ENCODE measurements at places on chromosomes 16 and 17. TPM values are rescaled to one million over a fixed set of nuclear protein-coding genes. Genes with fewer than 3 reads are reported as not detected.

Gene PRR35
- total RNA-seq, result not detected

Gene NPIPA8
- total RNA-seq, result not detected

Gene EIF1
- total RNA-seq, result 2,625 TPM

Gene OR3A3
- total RNA-seq, result not detected

Gene KRT39
- total RNA-seq, result not detected

Gene RNF222
- 0.81 TPM for total RNA-seq

Gene ADAP2
- 2.6 TPM for total RNA-seq

Gene MMP28
- not detected for total RNA-seq

Gene CTF1
- 0.30 TPM for total RNA-seq

Gene CCDC144A
- total RNA-seq, result 21.8 TPM

- no peak for DNase-seq
Observed at GRCh38 chr16:85010446-85010930, 847 bp downstream of the ZDHHC7 start.

DNA sequence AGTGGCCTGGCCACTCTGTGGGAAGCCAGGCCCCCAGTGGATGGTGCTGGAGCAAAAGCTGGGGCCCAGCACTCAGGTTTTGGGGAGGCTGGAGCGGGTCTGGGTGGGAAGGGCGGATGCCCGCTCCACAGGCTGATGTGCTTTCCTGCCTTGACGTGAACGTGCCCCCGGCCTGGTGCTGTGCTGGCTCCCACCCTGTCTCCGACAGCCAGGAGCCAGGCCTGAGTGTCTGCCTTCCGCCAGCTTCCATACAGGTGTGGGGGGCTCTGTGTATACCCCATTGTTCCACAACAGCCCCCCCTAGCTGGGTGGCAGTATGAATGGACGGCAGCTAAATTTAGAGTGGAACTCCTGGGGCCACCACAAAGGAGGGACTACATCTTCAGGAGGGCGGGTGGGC, 20.0 kb downstream of the HIC1 start:
- DNase-seq, result no peak

DNA sequence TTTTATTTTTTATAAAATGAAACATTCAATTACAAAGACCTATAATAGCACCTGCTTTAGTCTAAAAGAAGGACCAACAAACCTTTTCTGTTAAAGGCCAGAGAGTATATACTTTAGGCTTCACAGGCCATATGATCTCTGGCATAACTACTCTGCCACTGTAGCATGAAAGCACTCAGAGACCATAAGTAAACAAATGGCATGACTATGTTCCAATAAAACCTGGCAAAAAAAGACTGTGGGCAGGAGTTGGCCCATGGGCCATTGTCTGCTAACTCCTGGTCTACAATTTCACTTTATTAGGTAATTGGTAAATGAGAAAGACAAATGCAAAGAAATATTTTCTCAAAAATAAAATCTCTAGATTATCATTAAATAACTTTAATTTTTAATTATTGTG, 14.9 kb downstream of the CEP112 start:
- DNase-seq, result no peak

GRCh38 chr16:50627419-50627818, 53.7 kb downstream of the SNX20 start:
- DNase-seq, result peak; percentile 40

- no peak for DNase-seq
Observed at GRCh38 chr17:28763137-28763799, 19.5 kb downstream of the TRAF4 start.

DNA sequence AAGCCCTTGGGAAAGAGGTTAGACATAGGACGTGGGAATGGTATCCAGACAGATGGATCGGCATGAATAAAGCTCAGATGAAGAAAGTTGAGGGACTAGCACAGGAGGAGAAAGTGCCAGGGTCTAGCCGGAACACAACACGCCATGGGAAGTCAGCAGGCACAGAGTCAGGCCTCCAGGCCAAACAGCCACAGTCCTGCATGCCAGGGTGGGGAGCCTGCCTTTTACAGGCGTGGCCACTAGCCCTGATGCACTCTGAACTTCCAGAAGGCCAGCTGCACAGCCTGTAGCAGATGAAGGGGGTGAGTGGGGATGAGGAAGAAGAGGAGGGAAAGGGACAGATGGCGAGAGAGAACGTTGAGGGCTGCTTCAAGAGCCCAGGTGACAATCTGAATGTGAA, 5.2 kb downstream of the B9D1 start:
- DNase-seq, result no peak

- no peak for DNase-seq
Observed at GRCh38 chr17:43324205-43324893, 74.4 kb upstream of the ARL4D start.

DNA sequence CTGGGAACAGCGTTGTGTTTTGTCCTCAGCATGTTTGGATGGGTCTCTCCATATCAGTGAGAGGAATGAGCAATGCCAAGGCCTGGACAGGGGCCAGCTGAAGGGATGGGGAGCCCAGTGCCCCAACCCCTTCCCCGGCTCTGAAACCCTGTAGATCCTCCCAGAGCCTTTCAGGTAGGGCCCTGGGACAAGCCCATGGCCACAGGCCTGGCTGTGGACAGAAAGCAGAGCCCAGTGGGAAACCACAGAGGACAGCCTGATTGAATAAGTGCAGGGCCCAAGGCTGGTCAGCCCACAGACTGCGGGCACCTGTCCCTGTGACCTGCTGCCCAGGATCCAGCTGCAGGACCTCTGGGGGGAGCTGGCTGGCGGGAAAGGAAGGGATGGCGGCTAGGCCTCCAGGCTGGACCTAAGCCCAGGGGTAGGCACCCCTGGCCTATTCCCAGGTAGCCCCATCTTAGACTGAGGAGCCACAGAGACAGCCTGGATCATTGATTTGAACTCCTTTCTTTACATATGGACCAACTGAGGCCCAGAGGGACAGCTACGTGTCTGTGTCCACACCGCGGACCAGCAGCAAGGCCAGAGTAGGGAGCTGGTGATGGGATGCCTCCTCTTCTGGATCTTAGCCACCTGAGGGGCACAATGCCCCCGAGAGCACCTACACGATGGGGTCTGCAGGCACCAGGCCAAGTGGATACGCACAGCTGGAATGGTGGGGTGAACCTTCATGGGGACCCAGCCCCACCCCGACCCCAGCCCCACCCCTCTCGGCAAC, 1.3 kb downstream of the CCDC102A start:
- DNase-seq, result no peak

GRCh38 chr17:69485901-69486643, 71.6 kb downstream of the MAP2K6 start:
- DNase-seq, result no peak

GRCh38 chr17:42706732-42707131, 24.4 kb downstream of the CNTNAP1 start:
- DNase-seq, result peak; percentile 72

- no peak for DNase-seq
Observed at GRCh38 chr16:89003831-89004208, 26.8 kb upstream of the CBFA2T3 start.

- no peak for DNase-seq
Observed at GRCh38 chr17:73261952-73262675, 434 bp upstream of the CPSF4L start.

DNA sequence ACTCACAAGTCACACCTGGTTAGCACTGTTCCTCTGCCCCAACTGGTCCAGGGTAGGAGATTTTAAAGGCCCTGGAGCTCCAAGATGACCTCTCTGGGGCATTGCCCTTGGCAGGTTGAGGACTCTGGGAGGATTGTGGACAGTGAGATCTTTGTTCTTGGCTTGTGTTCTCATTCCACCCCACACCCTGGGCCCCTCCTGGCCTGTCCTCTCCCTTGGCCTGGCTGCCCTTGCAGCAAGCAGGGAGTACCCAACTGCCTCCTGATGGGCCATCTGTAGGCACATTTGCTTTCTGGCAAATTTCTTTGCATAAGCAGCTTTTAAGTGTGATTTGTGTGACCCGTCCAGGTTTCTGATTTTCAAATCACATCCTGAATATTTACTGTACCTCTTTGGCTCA, 239.6 kb downstream of the UTP18 start:
- DNase-seq, result no peak

GRCh38 chr16:12679660-12680272, 123.9 kb downstream of the CPPED1 start:
- DNase-seq, result no peak

DNA sequence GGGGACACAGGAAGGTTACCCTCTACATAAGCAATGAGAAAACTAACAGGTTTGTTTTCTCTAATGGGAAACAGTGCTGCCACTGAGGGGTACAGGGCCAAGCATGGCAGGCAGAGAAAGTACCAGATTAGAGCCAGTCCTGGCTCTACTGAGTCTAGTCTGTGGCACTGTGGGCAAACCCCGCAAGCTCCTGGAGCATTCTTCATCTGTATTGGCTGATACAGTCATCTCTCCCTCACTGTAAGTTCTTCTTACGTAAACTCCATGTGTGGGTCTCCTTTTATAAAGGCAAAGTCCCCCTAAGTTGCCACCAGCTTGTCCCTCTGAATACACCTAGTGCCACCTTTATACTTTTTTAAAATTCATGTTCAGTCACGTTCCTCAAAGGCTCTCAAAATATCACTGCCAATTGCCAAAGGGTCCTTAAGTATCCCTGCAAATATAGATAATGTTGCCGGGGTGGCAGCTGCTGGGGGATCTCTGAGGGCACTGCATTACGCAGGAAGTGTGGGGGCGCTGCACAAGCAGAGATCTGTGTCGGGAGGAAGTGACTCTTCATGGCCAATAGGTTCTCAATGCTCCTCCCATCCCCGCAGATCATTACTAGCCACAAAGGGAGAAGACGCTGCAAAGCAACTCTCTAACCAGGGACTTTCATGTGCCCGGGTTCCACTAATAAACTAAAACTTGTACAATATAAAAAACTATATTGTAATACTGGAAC, 18.8 kb downstream of the XPO6 start:
- peak; percentile 82 for DNase-seq

- no peak for DNase-seq
Observed at GRCh38 chr17:33725675-33726271, 432.7 kb upstream of the ASIC2 start.

DNA sequence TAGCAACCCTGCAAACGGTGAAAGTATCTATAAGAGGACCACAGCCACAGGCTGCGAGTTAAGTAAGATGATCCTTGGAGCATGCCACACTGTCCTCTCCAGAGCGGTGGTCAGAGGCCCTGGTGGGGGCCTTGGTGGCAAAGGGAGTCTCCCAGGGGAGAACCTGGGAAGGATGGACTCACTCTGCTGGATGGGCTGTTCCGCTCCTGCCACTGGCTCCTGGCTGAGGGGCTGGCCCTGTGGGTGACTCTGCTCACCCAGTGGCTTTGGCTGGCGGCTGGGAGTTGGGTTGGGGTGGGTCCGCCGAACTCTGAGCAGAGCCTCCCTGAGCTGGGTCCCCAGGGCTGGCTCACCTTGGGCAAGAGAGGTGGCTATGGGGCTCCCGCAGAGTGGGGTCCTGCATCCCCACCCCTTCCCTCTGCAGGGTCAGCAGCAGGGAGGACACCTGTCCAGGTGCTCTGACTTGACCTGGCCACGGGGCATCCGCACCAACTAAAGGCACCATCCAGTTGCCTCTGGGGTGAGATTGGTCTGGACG, 7.3 kb downstream of the CDK5R1 start:
- no peak for DNase-seq

DNA sequence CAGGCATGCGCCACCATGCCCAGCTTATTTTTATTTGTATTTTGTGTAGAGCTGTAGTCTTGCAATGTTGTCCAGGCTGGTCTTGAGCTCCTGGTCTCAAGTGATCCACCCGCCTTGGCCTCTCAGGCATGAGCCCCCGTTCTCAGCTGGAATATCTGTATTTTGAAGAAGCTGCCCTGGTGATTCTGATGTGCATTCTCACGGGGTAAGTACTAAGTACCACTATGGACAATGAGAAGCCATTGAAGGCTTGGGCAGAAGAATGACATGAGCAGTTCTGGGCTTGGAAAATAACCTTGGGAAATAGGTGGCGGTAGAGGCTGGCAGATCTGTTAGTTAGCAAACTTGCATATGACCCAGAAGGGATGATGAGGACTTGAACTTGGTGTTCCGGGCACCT, 15.6 kb upstream of the NKD1 start:
- no peak for DNase-seq

DNA sequence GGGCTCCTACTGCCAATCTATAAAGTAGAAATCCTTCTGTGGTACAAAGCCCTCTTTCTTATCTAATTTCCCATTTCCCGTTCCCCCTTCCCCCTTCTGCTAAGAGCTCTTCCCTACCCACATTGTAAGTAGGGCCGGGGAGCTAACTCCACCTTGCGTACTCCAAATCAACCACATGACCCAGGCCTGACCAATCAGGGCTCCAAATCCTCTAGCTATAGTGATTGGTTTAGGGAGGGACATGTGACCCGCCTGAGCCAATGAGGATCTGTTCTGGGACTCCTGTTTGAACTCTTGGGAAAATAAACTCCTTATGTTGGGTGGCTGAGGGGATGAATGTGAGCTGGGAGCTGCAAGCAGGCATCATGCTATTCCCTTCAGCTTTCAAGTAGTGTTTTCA, 40.9 kb upstream of the MEOX1 start:
- no peak for DNase-seq

- no peak for DNase-seq
Observed at GRCh38 chr17:14143688-14144087, 74.4 kb downstream of the COX10 start.
